Activated T-helper 17 cell treated with anti-CD3 and anti-CD28 coated beads, Interleukin-2, amount 50 U/mL, for 72 hours (primary cell): ENCODE measurements at places on chromosomes 7 and 10. TPM values are rescaled to one million over a fixed set of nuclear protein-coding genes. Genes with fewer than 3 reads are reported as not detected.
A peak's percentile ranks its signal among the peaks of the same experiment; 100 is the strongest.

The SEMA3D gene
- total RNA-seq: not detected

The CUL1 gene
- 61.4 TPM for total RNA-seq

The PPP3CB gene
- total RNA-seq: 43.9 TPM

The ZNF679 gene
- not detected for total RNA-seq

The CYP2C19 gene
- not detected for total RNA-seq

The VIPR2 gene
- total RNA-seq: 1.2 TPM

The FOXI2 gene
- total RNA-seq: not detected

The SLC26A3 gene
- total RNA-seq: not detected

- peak; percentile 76 for ATAC-seq
Measured at GRCh38 chr10:70461397-70462348, 16.9 kb upstream of the PALD1 start.

GRCh38 chr10:3248526-3249306 lies 76.1 kb upstream of the PITRM1 start:
- ATAC-seq: peak; percentile 86

- ATAC-seq: no peak
Measured at GRCh38 chr10:27794157-27794556, 48.5 kb upstream of the MKX start.

GRCh38 chr7:97079300-97079699 lies 38.2 kb upstream of the SDHAF3 start:
- no peak for ATAC-seq

- no peak for ATAC-seq
Measured at GRCh38 chr7:11373546-11374142, 400.0 kb downstream of the PHF14 start.

DNA sequence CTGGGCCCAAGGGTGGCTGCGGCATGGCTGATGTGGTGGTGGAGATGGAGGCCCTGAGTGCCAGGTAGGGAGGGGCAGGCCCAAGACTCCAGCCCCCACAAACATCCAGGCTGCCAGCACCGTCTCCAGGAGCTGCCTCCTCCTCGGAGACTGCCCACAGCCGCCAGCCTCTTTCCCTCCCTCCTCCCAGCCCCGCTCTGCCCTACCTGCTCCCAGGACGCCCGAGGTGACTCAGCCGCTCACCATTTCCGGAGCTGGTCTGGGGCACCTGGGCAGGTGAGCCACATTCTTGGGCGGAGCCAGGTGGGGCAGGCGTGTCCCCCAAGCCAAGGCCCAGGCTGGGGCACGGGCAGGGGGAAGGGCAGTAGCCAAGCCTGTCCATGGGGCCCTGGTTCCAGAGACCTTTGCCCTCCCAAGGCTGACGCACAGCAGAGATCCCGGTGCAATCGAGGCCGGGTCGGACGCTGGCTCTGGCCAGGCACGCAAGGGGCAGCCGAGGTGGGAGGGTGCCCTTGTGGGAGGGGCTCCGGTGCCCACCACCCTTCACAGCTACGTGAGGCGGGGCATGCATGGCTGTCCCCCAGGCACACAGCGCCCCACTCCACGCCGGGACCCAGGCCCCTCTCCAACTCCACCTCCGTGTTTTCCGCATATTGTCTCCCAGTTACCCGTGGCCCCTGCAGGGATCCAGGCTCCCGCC lies 8.8 kb downstream of the ADAP1 start:
- ATAC-seq: no peak

- ATAC-seq: no peak
Measured at GRCh38 chr7:33836797-33837355, 68.5 kb upstream of the BMPER start.

DNA sequence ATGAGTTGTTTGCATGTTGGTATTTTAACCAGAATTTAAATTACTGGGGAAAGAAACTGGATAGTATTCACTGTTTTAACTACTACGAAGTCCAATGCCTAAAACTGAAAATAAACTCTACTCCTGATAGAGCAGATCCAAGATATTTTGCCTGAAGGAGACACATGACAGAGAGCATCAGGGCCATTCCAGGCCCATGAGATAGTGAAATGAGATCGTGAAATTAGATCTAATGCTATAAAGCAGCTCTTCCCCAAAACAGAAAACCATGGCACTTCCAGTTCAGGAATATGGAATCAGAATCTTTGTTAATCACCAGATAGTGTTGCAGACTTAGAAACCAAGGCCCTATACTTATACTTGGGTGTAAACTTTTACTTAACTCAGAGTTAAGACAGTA lies 124.3 kb upstream of the CACNA2D1 start:
- no peak for ATAC-seq

DNA sequence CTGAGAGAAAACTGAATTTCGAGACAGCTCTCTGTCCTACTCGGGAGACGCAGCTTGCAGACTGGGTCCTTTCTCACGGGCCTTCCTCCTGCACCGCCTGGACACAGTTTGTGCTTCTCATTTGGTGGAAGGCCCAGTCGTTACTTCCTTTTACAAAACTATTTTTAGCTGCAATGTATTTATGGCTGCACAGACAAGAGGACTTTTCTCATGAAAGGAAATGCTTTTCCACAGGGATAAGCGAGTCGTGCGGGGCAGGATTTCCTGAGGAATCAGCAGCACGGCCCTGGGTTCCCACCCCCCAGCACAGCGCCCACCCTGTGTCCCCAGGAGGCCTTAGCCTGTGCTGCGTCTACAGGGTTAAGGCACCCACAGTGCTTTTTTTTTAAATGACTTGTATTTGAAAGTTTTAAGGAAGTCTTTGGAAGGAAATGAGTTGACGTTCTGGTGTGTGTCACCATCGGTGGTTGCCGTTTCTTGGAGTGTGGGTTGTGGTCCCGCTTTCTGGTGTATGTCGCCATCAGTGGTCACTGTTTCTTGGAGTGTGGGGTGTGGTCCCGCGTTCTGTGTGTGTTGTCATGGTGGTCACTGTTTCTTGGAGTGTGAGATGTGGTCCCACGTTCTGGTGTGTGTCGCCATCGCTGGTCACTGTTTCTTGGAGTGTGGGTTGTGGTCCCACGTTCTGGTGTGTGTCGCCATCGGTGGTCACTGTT lies 50.9 kb downstream of the INPP5A start:
- ATAC-seq: peak; percentile 77

DNA sequence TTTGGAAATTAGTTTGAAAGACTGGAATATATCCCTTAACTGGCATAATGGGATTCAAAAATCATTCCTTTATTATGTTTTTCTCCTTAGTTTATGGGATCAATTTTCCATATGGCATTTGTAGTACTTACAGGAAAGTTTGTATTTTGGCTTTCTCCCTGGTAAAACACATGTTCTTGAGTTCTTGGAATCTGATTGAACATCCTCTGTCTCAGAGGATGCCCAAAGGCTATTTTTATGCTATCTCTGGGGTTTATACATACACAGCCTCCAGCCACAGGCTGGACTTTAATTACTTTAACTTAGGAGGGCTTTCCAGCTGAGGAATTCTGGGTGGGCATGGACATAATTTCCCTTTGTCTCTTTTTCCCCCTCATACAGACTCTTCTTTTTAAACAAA lies 236.4 kb downstream of the HGF start:
- no peak for ATAC-seq

- ATAC-seq: no peak
Measured at GRCh38 chr7:46152696-46153095, 231.6 kb upstream of the IGFBP3 start.
